ENCODE measurements at places on chromosomes 13 and 19.

DNA sequence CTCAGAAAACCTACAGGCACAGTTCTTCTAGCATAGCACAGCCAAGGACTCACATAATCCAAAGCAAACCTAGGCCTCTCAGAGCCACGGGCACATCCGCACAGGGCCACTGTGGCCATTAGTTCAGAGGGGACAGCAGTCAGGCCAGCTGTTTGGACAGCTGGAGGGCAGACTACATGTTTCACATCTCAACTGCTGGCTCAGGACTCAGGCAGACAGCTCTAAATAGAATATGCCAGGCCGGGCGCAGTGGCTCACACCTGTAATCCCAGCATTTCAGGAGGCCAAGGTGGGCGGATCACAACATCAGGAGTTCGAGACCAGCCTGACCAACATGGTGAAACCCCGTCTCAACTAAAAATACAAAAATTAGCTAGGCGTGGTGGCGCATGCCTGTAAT, 26.8 kb downstream of the SAFB2 start:
- no peak for DNase-seq

DNA sequence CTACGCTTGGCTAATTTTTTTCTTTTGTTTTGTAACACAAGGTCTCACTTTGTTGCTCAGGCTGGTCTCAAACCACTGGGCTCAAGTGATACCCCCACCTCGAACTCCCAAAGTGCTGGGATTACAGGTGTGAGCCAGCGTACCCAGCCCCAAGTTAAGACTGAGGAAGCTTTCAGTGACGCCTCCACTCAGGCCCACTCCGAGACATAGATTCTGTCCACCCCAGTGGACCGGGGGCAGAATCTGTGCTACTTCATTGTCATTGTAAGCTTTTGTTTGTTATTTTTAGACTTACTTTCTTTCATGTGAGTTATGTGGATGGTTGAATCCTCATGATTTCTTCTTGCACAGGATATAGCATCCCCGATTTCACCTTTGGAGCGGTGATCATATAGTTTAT, 156.9 kb upstream of the TSHZ3 start:
- no peak for DNase-seq

- DNase-seq: no peak
Measured at GRCh38 chr13:25932365-25932764, 119.5 kb downstream of the SHISA2 start.

- no peak for DNase-seq
Measured at GRCh38 chr13:103948426-103948825, 882.2 kb upstream of the SLC10A2 start.

DNA sequence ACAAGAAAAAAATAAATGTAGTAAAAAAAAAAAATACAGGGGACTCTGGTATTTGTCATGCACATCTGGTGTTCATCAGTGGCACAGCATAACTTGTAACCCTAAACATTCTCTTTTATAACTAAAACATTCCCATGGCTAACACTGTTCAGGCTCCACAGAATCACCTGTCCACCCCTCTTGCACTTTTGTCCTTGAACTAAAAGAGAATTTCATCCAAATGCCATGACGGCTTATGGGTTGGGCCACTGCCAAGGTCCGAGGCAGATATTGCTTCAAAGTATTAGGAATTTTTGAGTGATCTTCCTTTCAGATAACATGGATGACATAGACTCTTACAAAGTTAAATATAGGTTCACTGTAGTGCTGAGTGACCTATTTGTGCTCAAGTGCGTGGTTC, 25.7 kb upstream of the SERP2 start:
- peak; percentile 29 for DNase-seq

- DNase-seq: peak; percentile 52
Measured at GRCh38 chr19:16381756-16382401, 57.3 kb downstream of the KLF2 start.

- DNase-seq: no peak
Measured at GRCh38 chr13:62598708-62599107, 1183.1 kb upstream of the PCDH20 start.

GRCh38 chr13:97849305-97849704, 104.2 kb upstream of the IPO5 start:
- DNase-seq: no peak

GRCh38 chr19:55209693-55210472, 582 bp upstream of the PTPRH start:
- DNase-seq: peak; percentile 95

GRCh38 chr13:41411060-41411459, 46.3 kb upstream of the RGCC start:
- no peak for DNase-seq

- peak; percentile 79 for DNase-seq
Measured at GRCh38 chr13:86563308-86563707, 764.1 kb upstream of the SLITRK6 start.

- DNase-seq: peak; percentile 45
Measured at GRCh38 chr19:42563352-42564210, 31.1 kb downstream of the CEACAM8 start.

DNA sequence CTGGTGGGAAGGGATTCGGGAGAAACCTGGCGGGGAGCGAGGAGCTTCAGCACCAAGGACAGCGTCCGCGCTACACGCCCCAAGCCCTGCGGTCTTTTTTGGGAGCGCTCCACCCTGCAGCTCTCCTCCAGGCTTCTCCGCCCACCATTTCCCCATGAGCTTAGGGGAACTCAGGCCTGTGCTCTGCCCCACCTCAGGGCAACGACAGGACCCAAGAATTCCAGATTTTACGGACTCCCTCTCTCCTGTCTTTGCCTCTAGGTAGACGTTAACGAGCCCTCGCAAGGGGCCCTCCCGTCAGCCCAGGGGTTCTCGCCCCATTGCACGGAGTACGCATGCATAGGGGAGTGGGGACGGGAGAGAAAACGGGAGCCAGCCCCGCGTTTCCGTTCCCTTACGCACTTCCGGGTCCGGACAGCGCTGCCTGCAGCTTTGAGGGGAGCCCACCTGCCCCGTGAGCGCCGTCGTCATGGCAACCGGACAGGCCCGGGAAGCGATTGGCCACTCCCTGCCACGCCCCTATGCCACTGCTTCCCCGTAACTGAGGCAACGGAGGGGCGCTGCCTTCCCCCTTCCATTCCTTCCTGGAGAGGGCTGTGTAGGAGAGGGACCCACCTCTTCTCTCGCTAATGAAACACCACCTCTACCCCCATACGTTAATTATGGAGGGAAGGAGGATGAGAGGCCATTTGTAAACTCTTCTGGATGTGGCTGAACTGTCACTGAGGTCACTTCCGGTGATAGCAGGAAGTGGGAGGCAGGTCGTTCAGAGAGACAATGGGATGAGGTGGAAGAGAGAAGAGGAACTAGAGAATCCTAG, 20.8 kb downstream of the NOVA2 start:
- peak; percentile 59 for DNase-seq

DNA sequence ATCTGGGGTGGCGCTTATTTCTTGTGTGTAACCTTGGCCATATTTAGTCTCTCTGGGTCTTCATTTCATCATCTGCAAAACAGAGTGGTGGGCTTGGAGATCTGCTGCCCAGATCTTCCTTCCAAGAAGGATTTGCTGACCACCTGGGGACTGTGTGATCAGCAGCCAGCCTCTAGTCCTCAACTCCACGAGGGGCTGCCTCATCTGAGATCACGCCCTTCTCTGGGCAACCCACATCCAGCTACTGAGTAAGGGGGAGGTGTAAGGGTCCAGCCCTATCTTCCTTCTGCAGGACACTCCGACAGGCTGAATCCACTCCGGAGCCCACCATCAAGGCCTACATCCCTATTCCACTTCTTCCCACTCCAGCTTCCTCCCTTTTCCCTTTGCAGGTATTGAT, 57.9 kb downstream of the CHST8 start:
- no peak for DNase-seq

GRCh38 chr13:39835253-39835652, 179.8 kb downstream of the COG6 start:
- no peak for DNase-seq

- DNase-seq: no peak
Measured at GRCh38 chr19:47063874-47064273, 15.4 kb upstream of the TMEM160 start.

- DNase-seq: peak; percentile 39
Measured at GRCh38 chr19:45995715-45996385, 583 bp downstream of the CCDC61 start.

DNA sequence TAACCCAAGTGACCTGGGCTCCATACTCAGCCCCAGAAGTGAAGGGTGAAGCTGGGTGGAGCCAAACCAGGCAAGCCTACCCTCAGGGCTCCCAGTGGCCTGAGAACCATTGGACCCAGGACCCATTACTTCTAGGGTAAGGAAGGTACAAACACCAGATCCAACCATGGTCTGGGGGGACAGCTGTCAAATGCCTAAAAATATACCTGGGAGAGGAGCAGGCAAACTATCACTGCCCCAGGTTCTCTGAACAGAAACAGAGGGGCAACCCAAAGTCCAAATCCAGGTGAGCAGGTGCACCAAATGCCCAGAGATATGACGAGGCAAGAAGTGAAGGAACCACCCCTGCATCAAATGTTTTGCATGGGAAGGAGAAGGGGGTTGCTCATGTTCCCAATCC, 6.1 kb upstream of the CEACAM7 start:
- no peak for DNase-seq

- no peak for DNase-seq
Measured at GRCh38 chr13:78197231-78197630, 278.6 kb upstream of the EDNRB start.

GRCh38 chr19:38671654-38672053, 24.2 kb downstream of the ACTN4 start:
- DNase-seq: no peak

GRCh38 chr13:37202264-37202663, 96.8 kb upstream of the CSNK1A1L start:
- DNase-seq: no peak

DNA sequence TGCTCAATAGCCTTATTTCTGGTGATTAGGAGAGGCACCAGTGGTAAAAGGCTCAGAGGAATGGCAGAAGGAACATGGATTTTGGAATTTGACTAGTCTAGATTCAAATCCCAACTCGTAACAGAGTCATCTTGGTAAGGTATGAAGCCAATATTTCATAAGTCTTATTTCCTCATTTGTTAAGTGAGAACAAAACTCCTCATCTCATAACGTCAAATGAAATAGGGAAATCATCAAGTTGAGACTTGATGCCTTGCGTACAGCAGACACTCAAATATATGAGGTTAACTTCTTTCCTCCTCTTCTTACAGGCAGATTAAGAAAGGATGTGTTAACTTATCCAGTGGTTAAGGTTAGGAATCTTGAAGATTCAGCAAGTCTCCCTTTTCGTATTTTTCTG, 189.2 kb downstream of the DLEU7 start:
- no peak for DNase-seq

GRCh38 chr19:42086770-42087550, 11.0 kb downstream of the ZNF574 start:
- DNase-seq: peak; percentile 53

DNA sequence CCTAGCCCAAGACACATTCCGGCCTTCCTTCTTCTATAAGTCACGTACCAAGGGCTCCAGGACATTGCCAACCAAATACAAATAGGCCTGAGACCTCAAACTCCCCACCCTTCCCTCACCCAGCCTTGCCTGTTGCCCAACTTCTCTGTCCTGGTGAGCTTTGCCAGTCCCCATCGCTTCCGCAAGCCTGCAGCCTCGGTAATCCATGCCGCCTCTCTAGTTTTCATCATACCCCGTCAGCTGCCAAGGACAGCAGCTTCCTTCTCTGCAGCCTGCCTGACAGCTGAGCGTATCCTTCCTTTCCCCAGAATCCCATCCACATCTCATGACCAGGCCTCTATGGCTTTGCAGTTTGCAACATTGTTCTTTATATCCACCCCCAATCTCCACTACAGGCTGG, 36.6 kb upstream of the POMP start:
- DNase-seq: no peak

DNA sequence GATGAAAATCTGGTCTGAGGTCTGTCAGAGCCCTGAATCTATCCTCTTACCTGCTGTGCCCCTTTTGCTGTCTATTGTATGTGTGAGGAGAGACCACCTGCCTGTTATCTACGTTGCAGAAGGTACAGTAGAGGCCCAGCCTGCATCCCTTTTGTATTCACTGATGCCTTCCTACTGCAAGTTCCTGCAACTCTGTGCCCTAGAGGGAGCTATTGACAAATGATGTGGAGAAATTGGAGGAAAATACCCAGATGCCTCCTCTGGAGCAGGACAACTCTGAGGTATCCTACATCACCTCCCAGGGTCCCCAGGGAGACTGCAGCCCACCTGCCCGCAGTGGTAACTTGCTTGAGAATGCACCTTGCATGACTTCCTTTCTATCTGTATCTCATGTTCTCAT, 33.7 kb downstream of the SIAH3 start:
- DNase-seq: no peak

GRCh38 chr19:38949580-38950367, 19.0 kb downstream of the MRPS12 start:
- DNase-seq: peak; percentile 67

GRCh38 chr13:75636436-75637180, 478 bp downstream of the LMO7 start:
- DNase-seq: peak; percentile 47

GRCh38 chr13:32191452-32191998, 123.6 kb downstream of the ZAR1L start:
- no peak for DNase-seq

DNA sequence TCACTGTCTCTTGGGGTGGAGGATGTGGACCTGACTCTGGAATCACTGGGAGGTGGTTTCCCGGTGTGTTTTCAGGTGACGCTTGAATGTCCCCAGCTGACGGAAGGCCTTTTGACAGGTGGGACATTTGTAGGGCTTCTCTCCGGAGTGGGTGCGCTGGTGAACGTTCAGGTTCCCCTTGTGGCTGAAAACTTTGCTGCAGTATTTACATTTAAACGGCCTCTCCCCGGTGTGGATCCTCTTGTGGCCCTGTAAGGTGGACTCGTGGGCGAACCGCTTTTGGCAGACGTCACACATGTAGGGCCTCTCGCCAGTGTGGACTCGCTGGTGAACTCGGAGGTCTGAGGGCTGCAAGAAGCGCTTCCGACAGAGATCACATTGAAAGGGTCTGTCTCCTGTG, 7.8 kb downstream of the ZSCAN5B start:
- DNase-seq: no peak

- peak; percentile 59 for DNase-seq
Measured at GRCh38 chr13:44352671-44353070, 21.0 kb upstream of the SERP2 start.

DNA sequence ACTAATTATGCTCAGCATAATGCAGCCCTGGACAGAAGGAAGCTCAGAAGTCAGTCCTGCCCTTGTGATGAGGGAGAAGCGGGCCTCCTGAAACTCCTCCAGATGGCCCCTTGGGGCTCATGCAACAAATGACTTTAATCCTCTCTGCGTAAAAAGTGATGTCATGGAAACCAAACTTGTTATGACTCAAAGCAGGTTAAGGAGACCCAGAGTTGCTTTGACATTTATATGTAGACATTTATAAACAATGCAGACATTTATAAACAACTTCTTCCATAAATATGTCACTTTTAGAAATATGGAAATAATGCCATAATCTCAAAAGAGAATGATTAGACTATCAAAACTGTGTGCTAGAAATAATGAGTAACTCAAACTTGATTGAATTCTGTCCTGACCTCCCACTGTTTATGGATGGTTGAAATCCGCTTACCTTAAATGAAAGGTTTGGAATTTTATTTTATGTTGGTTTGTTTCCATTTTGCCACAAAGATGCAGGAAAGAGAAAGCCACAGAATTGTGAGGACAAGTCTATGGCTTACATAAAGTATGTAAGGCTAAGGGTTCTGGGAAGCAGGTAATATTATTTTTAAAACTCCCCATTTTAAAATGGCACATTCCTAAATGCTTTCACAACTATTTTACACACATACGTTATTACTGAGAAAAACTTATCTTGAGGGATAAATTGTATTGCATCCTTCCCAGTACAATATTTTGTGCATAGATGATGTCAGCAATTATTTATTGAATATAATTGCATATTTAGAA, 73.7 kb downstream of the CYSLTR2 start:
- peak; percentile 36 for DNase-seq
